ENCODE measurements at places on chromosomes 7 and 10.
A peak's percentile ranks its signal among the peaks of the same experiment; 100 is the strongest.

DNA sequence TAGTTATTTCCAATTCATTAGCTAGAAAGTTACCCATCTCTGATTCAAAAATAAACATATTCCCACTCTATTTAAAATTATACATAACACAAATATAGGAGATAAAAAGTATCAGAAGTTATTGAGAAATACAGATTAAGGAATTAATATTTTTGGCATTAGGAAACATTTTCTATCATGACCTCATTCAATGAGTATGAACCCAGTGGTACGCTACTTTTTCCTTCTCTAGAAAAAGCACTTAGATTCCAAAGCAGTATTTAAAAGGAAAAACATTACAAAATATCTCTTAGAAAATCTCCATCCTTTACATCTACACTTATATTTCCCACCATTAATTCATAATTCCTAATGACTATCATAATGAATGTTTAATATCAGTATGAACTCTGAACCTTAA, 240.6 kb upstream of the GNAI1 start:
- no peak for DNase-seq

DNA sequence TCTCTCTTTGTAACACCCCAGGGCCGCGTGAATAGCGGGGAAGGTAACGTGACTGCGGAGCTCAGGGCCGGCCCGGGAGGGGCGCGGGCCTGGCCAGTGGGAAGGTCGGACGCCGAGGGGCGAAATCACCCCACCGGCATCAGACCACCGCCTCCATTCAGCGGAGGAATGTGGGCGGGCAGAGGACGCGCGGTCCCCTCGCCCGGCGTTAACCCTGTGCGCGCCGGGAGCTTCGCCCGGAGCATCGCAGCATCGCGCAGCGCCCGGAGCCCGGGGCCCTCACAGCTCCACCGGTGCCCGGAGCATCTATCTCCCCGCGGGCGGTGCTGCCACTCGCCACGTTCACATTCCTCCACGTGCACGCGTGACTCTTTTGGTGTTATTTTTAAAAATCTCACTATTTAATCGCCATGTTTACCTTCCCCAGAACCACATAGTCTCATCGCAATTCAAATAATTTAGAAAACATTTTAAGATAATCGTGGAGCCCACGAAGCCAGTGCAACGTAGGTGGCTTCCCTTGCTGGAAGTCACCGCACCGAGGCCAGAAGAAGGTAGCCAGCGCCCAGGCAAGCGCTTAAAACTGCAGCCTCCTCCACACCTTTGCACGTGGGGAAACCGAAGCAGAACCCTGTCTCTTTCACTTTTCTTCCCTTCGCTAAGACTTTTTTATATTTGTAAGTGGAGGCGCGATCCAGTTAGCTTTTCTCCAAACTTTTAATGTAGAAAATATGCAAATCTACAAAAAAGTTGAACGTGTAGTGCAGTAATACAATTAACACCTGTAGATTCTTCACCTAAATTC, 21.8 kb downstream of the FGFBP3 start:
- DNase-seq = no peak

- DNase-seq = no peak
These were observed 57.4 kb upstream of the NRP1 start for GRCh38 chr10:33391611-33392465.

GRCh38 chr7:98617051-98617959, at the start of gene NPTX2:
TSS of gene NPTX2 (plus strand) at chr7:98617285. CDS start at chr7:98617462, 177 bp downstream.
- DNase-seq = peak; percentile 16

DNA sequence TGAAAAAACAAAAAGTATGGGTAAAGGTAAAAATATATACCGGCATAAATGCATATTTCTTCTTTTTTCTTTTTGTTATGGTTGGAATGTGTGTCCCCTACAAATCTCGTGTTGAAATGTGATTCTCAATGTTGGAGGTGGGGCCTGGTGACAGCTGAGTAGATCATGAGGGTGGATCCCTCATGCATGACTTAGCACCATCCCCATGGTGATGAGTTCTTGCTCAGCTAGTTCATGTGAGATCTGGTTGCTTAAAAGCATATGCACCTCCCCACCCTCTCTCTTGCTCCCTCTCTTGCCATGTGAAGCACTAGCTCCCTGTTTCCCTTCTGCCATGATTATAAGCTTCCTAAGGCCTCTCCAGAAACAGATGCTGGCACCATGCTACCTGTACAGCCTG, 93.3 kb downstream of the HYCC1 start:
- DNase-seq = no peak

- no peak for DNase-seq
These were observed 34.6 kb upstream of the PDE1C start for GRCh38 chr7:32104766-32105165.

- DNase-seq = no peak
These were observed 9.0 kb downstream of the FAS start for GRCh38 chr10:88999625-89000024.

- DNase-seq = no peak
These were observed 31.6 kb upstream of the USP6NL start for GRCh38 chr10:11643039-11643438.

DNA sequence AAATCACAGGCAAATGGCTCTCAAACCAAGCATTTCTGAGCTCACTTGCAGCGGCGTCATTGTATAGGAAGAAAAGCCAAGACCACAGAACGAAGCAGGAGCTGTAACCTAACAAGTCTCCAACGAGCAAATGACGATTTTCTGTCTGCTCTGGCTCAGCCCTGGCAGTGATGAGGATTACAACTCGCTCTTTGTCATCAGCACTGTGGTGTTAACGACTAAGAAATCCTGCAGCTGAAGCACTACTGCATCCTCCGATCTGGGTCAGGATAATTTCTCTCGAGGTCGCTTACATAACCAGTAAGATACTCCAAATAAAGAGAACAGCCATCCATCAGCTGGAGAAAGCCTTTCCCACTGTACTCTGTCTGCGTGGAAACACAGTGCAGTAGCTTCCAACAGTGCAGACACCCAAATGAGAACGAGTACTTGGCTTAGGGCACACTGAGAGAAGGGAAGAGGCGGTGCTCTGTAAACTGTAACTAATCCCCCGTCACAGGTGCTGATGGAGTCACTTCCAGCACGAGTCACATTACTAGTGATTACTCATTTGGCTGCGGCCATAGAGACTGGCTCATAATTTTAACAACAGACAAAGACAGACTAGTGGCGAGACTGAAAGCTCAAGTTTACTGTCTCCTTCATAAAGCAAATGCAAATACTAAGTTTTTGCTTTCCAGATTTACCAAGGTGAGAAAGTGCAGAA, 135.8 kb downstream of the NRBF2 start:
- peak; percentile 30 for DNase-seq

DNA sequence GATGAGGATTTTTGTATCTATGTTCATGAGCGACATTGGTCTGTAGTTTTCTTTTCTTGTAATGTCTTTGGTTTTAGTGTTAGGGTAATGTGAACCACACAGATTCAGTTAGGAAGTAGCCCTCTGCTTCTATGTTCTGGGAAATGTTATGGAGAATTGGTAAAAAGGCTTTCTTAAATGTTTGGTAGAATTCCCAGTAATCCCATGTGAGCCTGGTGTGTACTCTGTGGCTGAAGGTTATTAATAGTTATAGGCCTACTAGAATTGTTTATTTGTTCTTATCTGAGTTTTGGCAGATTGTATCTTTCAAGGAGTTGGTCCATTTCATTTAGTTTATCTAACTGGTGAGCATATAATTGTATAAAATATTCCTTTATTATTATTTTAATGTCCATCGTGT, 484.6 kb upstream of the GHITM start:
- DNase-seq = no peak

DNA sequence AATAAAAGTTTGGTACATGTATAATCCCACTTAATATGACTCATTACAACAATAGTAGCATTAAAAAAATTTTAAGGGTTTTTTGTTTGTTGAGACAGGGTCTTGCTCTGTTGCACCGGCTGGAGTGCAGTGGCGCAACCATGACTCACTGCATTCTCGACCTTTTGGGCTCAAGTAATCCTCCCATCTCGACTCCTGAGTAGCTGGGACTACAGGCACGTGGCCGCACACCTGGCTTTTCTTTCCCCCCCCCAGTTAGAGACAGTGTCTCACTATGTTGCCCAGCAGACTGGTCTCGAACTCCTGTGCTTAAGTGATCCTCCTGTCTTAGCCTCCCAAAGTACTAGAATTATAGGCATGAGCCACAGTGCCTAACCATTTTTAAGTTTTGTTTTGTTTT, 40.7 kb downstream of the KMT2C start:
- DNase-seq = no peak

DNA sequence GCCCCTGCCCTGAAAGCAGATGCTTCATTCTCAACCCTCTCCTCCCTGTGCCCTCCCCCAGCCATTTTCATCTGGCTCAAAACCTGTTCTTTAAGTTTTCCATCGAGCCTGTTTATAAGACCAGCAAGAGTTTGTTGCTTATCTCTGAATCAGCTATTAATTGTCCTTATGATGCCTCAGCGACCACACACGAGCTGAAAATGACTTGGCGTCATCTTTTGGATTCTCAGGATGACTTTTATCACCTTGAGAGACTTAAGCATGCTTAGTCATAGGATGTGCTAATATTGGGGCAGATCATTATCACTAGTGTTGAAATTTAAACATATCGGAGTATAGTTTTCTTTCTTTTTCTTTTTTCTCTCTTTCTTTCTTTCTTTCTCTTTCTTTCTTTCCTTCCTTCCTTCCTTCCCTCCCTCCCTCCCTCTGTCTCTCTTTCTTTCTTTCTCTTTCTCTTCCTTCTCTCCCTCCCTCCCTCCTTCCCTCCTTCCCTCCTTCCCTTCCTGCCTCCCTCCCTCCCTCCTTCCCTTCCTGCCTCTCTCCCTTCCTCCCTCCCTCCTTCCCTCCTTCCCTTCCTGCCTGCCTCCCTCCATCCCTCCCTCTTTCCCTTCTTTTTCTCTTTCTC, 184.5 kb downstream of the PHTF2 start:
- no peak for DNase-seq

GRCh38 chr7:98105942-98106544, 619 bp upstream of the LMTK2 start:
- no peak for DNase-seq
